ENCODE measurements at places on chromosomes 16 and 17. TPM values are rescaled to one million over a fixed set of nuclear protein-coding genes. Genes with fewer than 3 reads are reported as not detected.

DNA sequence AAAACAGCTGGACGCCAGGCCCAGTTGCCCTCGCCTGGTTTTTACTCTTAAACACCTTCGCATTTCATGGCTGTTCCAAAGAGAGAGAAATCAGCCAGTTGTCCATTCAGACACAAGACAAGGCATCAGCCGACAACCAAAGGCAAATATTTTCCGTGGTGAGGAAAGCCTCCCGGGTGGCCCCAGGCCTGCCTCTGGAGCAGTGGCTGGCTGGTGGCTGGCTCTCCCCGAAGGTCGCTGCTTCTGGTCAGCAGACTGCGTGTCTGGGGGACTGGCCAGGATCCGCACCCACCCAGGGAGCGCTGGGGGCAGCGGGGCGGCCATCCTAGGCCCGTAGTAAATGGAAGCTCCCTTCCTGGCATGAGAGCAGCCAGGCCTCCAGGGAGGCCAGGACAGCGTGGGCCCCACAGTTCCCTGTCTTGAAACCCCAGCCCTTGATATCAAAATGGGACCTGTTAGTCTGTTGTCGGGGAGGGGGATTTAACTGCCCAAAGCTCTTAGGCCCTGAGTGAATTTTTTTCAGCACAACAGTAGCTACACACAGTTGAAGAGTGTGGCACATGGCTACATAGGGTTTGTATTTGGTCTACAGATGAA is 57.7 kb downstream of the SREBF1 start:
- DNase-seq, result no peak

- DNase-seq, result peak; percentile 50
Observed at GRCh38 chr17:65678546-65678945, 117.1 kb upstream of the AXIN2 start.

The RIPOR1 gene
- 91.6 TPM for polyA plus RNA-seq

DNA sequence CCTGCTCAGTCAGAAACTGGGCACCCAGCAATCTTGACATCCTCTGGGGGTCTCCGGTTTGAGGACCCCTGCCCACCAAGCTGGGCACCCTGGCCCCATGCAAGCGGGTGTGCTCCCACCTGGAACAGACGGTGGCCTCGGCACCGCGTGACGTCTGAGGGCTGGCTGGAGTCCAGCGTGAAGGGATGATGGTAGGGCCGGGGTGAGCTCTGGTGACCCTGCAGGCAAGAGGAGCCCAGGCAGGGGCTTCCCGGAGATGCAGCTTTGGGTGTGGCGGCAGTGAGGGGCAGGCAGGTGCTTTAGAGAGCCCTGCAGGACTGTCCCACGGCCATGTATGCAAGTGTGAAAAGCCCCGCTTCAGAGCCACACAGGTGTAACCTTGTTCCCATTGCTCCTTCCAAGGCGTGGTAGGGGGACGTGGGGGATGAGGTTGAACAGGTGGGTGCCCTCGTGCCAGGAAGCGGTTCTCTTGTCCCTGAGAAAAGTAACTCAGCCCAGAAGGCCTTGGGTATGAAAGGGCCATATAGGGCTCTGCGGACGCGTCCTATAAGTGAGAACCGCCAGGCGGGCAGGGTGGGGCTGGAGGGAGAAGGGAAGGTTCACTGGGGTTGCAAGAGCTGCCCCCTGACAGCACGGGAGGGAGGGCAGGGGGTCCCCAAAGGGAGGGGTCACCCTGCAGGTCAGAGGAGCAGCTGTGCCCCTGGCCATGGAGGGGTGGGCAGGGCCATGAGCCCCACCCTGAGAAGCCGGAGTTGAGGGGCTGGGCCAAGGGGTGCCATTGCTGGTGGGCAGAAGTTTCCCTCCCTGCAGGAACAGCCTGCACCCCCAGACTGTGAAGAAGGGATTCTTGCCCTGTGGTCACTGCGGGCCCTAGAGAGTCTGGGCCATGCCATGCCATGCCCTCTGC is 9.2 kb downstream of the RGS11 start:
- no peak for DNase-seq

- no peak for DNase-seq
Observed at GRCh38 chr16:75065149-75065505, 51.5 kb downstream of the LDHD start.

The SAMD14 gene
- polyA plus RNA-seq, result 1.3 TPM

The YPEL2 gene
- 9.6 TPM for polyA plus RNA-seq

- peak; percentile 32 for DNase-seq
Observed at GRCh38 chr17:48757524-48757961, 29.0 kb upstream of the HOXB13 start.

GRCh38 chr16:28497386-28497785 is 2.9 kb downstream of the APOBR start:
- DNase-seq, result no peak

DNA sequence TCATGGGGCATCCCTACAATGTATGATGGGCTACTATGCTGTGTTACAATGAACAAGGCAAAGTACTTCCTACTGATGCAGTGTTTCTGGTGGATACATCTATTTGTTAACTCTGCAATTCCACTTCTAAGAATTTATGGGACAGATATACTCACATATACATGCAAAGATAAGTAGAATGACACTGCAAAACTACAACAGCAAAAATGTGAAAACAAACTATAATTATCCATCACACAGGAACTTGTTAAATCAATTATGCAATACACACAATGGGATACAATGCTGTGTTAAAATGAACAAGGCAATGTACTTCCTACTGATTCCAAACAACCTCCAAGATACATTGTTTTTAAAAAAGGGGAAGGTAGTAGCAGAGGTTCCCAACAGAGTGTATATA is 3.2 kb downstream of the DDX52 start:
- DNase-seq, result no peak

- no peak for DNase-seq
Observed at GRCh38 chr17:49746791-49747490, 17.0 kb downstream of the FAM117A start.

DNA sequence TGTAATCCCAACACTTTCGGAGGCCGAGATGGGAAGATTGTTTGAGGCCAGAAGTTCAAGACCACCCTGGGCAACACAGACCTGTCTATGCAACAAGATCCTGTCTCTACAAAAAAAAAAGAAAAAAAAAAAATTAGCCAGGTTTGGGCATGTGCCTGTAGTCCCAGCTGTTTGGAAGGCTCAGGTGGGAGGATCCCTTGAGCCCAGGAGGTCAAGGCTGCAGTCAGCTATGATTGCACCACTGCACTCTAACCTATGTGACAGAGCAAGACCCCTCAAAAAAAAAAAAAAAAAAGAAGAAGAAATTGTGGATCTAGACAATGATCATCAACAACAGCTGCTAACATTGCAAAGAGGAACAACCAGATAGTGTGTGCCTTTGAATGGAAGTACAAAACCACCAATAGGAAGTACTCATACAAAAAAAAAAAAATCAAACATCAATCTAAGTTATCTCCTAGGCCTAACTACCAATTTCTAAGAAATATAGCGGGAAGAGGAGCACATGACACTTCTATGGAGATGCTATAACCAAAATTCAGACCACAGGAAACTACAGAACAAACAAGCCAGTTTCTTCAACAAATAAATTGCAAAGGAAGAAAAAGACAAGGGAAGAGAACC is 258.7 kb downstream of the MRTFB start:
- DNase-seq, result no peak

The RSAD1 gene
- polyA plus RNA-seq, result 23.9 TPM

GRCh38 chr16:74868035-74868434 is 93.4 kb upstream of the FA2H start:
- DNase-seq, result no peak

GRCh38 chr17:21228111-21228510 is 14.2 kb upstream of the TMEM11 start:
- DNase-seq, result no peak

DNA sequence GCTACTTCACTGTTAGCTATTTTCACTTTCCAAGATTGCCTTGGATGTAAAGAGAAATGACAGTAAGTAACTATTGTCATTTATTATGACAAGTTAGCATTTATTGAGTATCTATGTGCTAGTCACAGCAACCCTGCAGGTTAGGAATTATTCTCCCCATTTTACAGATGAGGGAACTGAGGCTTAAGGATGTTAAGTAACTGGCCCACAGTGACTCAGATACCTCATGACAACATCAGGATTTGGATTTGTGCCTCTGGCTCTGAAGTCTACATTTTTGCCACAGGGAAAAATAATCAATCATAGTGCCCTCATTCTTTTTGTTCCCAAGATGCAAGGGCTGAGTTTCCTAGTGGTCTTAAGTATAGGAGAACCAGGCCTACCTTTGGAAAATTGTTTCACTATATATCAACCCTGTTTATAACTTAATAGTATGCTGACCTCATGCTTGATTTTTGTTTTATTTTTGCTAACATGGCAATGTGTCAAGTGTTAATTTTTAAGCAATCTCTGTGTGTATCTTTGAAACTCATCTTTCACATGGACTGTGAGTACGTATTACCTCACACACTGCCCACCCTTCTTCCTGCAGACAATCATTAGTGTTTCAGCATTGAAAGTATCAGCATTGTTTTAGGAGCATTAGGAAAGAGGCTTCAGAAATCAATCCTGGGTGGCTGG is 105.0 kb downstream of the TANGO6 start:
- peak; percentile 35 for DNase-seq

GRCh38 chr16:15457958-15458357 is 23.6 kb downstream of the BMERB1 start:
- DNase-seq, result no peak

DNA sequence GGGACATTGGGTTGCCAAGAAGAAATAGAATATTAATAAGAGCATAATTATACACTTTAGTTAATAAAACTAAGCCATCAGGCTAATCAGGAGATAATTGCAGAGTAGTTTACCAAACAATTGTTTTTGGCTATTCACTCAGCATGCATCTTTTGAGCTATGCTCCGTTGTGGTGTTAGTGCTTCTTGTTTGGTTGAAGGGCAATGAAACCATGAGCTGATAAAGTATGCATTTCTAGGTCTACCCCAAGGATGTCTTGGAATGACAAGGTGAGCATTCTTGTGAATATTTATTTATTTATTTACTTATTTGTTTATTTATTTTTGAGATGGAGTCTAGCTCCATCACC is 6.4 kb downstream of the HLF start:
- no peak for DNase-seq

The RHBDF1 gene
- polyA plus RNA-seq, result 62.6 TPM

GRCh38 chr16:70713824-70714223 is 28.0 kb upstream of the MTSS2 start:
- DNase-seq, result no peak

- DNase-seq, result no peak
Observed at GRCh38 chr16:24728891-24729242, 584 bp upstream of the TNRC6A start.

The HAP1 gene
- polyA plus RNA-seq, result not detected

The POLG2 gene
- polyA plus RNA-seq, result 6.6 TPM

- no peak for DNase-seq
Observed at GRCh38 chr16:2090481-2090776, 42.6 kb downstream of the TSC2 start.

DNA sequence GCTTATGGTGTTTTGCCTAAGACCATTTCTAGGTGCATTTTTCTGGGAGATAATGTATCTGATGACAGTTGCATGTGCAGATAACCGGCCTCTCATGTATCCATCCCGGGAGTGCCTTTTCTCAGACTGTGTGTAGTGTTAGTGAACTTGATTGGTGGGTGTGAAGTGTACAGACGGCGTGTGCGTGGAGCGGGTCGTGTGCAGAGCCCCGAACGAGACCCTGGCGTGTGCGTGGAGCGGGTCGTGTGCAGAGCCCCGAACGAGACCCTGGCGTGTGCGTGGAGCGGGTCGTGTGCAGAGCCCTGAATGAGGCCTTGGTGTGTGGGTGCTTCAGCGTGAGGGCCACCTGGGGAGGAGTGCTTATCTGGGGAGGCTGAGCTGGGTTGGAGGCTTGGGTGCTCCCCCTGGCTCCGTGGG is 28.9 kb upstream of the ZNF750 start:
- no peak for DNase-seq

DNA sequence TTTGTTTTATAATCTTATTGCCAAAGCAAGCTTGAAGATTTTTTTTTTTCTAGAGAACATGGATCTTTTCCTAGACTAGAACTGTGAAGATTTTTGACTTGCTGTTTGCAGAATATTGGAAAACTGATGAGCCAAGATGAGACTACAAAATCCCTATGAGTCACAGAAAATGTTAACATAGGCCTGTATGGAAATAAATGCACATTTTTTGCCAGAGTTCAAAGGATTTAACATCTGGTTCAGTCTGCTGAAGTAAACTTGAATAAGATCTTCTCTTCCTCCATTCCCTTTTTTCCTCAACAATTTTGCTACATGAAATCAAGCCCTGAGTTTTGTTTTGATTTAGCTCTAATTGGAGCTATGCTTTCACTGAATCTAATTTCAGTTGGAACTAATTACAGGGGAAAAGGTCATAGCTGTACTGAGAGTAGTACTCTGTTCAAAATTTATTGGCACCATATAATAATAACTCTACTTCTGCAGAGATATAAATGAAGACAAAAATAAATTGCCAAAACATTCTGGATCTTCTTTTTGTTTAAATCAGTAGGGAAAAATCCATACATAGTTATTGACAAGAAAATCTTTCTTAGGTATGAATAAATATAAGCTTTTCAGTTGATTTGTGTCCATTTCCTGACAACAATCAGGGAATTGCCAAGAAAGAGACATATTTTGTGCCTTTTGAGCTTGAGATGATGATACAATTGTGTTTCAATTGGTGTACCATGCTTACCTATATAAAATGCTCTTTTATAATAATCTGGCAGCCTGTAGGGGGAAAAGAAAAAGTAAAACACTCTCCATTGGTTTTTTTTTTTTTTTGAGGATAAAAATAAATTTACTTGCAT is 387.5 kb upstream of the GOT2 start:
- DNase-seq, result no peak

The WDR81 gene
- polyA plus RNA-seq, result 5.8 TPM

The ITGA2B gene
- polyA plus RNA-seq, result not detected

DNA sequence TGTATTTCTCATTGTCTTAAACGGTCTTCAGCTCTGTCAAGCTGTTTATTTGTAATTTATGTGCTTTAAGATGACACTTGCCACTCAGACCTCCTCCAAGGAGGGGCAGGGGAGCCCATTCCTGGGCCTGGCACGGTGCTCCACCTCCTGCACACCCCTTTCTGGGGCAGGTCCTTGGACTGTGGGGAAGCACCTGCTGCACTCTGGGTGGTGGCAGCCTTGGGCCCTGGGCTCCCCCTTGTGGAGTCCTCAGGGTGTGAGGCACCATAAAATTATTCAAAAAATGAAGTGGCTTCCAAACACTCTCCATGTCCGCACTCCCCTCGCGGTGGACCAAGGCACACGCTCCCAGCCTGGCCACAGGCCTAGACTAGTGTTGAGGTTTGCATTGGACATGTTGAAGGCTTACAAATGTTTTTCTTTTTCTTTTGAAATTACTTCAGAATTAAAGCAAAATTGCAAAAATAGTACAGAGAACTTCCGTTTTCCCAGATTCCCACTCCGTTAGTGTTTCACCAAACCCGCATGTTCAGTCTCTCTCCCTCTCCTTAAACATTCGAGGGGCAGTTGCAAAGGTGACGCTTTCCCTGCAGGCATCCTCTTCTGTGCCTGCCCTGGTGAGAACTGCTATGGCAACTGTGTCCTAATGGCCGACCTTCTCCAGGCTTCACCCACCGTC is 32.4 kb downstream of the FOXK2 start:
- peak; percentile 84 for DNase-seq

Measured in GM23248 (cell line).